Stimulated activated CD8-positive, alpha-beta memory T cell treated with anti-CD3 and anti-CD28 coated beads, Interleukin-15, amount 100 ng/mL, for 24 hours (primary cell): ENCODE measurements at places on chromosomes 7 and 10.

DNA sequence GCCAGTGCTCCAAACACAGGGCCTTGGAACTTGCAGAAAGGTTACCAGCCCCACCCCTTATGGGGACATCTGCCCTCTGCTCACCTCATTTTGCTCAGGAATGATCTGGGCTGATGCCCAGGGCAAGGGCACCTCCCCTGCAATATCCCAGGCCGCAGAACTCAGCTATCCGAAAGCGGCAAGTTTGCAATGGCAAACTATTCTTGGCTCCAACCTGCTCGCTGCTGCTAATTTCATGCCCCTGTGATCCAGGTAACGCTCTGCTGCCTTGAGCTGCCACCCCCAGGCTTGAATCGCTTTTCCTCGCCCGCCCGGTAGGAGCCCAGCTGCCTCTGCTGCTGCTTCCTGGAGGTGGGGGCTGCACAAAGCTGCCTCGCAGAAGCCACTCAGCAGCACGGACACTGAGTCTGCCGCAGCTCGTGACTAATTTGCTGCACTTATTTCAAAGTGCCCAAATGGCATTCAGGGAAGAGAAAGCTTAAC, 18.2 kb downstream of the SLC29A3 start:
- DNase-seq: no peak

DNA sequence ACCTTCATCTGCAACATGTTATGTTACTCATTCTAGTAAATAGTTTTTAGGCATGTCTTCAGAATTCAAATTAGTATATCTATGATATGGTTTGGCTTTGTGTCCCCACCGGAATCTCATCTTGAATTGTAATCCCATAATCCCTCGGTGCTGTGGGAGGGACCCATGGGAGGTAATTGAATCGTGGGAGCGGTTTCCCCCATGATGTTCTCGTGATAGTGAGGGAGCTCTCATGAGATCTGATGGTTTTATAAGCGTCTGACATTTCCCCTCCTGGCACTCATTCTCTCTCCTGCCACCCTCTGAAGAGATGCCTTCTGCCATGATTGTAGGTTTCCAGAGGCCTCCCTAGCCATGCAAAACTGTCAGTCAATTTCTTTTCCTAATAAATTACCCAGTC, 20.4 kb upstream of the GPR37 start:
- DNase-seq: no peak

DNA sequence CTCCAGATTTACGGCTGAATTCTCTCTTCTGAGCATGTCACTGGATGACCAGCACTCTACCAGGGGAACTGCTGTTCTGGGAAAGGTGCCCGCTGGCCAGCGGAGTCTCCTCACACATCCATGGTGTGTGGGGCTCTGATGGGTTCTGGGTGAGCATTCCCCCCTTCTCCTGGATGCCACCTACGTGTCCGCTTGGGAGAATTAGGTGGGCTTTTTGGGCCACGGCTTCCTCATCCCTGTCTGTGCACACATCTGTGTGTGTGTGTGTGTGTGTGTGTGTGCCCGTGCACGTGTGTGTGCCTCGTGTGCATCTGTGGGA, 163.0 kb downstream of the DNAJB6 start:
- no peak for DNase-seq

DNA sequence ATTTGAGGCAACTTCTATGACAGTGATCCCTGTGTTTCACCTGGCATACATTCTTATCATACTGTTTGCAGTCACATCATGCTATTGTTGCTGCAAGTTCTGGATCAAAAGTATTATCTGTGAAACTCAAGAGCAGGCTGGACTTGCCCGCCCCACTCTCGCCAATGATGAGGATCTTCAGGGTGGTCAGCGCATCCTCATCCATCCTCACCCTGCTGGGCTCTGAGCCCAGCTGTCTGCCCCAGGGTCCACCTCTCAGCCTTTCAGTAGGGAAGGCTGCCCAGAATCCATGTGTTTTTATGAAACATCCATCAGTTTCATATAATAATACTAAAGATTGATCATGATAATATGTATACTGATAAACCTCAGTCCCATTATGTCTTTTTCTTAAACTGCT, 55.4 kb upstream of the KIF5B start:
- no peak for DNase-seq

GRCh38 chr10:89837165-89838043, 136.0 kb downstream of the KIF20B start:
- DNase-seq: peak; percentile 8

DNA sequence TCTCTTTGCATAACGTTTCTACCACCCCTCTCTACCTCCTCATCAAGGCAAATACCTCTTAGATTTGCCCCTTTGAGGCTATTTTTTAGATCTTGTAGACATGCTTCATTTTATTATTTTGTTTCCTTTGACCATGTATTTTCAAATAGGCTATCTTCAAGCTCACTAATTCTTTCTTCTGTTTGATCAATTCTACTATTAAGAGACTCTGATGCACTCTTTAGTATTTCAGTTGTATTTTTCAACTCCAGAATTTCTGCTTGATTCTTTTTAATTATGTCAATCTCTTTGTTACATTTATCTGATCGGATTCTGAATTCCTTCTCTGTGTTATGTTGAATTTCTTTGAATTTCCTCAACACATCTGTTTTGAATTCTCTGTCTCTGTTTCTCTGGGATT, 82.8 kb downstream of the BBS9 start:
- DNase-seq: no peak

GRCh38 chr10:24340883-24341282, 131.9 kb downstream of the KIAA1217 start:
- DNase-seq: no peak

DNA sequence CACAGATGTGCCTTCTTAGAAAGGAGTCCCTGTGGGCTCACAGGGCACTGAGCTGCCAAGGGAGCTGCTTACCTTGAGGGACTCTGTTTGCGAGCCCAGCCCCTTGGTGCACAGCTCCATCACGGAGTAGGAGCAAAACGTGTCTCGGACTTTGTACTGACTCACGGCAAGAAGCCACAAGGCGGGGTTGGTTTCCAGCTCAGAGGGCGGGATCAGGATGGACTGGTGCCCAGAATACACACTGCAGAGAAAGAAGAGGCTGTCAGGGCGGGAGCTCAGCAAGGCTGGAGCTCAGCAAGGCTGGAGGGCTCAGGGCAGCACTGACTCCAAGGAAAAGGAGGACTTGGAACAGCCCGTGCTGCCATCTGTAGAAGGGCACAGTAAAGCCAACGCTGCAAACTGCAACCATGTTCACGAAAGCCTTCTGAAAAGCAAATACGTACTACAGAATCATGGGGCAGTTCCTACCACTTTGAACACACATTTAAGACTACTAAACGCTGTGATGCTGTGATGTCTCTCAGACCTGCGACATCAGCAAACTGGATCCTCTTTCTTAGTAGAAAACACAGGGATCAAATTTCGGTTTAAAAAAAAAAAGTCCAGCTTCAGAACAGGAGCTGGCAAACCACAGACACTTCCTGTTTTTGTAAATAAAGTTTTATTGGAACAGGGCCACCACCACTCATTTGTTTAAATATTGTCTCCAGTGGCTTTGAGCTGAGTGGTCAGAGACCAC, 194.3 kb downstream of the ZMYND11 start:
- no peak for DNase-seq

DNA sequence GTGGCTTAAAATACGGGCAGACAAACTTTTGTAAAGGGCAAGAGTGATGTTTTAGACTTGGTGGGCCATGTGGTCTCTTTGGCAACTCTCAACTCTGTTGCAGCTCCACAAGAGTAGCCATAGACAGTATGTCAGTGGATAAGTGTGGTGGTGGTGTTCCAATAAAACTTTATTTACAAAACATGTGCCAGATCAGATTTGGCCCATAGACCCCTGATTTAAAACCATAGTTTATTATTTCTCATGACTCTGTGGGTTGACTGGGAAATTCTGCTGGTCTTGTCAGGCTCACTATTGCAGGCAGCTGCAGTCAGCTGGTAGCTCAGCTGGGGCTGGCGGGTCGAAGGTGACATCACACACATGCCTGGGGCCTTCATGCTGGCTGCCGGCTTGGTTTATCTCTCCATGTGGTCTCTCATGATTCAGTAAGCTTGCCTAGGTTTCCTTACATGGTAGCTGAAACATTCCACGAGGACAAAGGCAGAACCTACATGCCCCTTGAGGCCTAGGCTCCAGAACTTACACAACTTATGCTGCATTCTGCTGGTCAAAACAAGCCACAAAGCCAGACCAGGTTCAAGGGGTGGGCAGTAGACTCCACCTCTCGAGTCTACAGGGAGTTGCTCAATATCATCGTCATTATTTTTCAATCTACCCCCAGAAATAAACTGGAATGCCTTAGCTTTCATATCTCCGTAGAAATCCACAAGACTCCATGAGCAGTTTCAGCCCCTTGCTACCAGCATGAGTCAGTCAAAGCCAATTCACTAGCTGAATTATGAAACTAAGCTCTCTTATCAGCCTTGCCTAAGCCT, 245.7 kb downstream of the WDR11 start:
- DNase-seq: no peak

GRCh38 chr7:117225536-117225935, 97.3 kb downstream of the WNT2 start:
- no peak for DNase-seq

- DNase-seq: no peak
Observed at GRCh38 chr7:34011696-34012095, 106.4 kb downstream of the BMPER start.

GRCh38 chr10:110680273-110681020, 36.3 kb downstream of the RBM20 start:
- no peak for DNase-seq

- DNase-seq: no peak
Observed at GRCh38 chr10:96992721-96993120, 160.6 kb downstream of the LCOR start.

- no peak for DNase-seq
Observed at GRCh38 chr7:8592167-8592566, 158.8 kb downstream of the NXPH1 start.

GRCh38 chr7:36208426-36208825, 55.4 kb downstream of the EEPD1 start:
- no peak for DNase-seq
